Activated CD4-positive, alpha-beta T cell treated with anti-CD3 and anti-CD28 coated beads for 1 hour (primary cell): ENCODE measurements at places on chromosomes 7 and 10.
A peak's percentile ranks its signal among the peaks of the same experiment; 100 is the strongest.

GRCh38 chr7:101668726-101669125, 39.6 kb upstream of the MYL10 start:
- no peak for DNase-seq

- DNase-seq = no peak
Measured at GRCh38 chr7:958221-959200, 4.0 kb upstream of the ADAP1 start.

GRCh38 chr7:68456469-68456868, 1141.8 kb upstream of the AUTS2 start:
- DNase-seq = no peak

GRCh38 chr10:14010769-14011574, 319.8 kb downstream of the FRMD4A start:
- DNase-seq = no peak

- DNase-seq = no peak
Measured at GRCh38 chr10:12583891-12584595, 234.7 kb downstream of the CAMK1D start.

DNA sequence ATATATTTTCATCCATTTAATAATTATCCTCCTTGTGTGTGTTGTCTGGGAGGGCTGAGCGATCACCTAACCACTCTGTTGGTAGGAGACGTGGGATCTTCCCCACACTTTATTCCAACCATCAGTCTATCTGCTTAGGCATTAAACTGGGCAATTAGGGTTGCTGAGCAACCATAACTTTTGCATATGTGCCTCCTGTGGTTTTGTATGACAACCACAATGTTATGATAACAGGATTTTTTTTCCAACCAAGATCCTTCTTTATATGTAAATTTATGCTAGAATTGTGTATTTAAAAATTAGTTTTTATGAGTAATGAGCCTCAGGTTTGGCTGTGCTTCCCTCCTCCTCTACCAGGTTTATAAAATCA, 495.0 kb upstream of the MGMT start:
- DNase-seq = no peak

GRCh38 chr10:102729029-102730026, 14.4 kb upstream of the WBP1L start:
- peak; percentile 30 for DNase-seq

DNA sequence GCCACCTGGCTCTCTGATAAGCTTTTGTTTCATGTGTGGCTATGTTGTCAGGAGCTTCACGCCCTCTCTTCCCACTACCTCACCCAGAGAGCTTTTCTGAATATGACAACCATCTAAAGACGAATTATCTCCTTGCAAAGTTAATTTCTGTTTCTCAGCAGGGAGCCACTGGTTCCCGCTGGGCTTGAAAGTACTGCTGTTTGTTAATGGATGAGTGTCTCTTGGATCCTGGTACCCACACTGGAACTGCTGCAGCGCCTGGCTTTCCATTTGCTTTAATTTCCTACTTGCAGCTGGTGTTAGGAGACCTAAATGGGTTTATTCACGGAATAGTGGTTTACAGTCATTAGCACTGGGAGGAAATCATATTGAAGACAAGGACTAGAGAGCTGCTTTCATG, 267.9 kb upstream of the LRGUK start:
- no peak for DNase-seq

DNA sequence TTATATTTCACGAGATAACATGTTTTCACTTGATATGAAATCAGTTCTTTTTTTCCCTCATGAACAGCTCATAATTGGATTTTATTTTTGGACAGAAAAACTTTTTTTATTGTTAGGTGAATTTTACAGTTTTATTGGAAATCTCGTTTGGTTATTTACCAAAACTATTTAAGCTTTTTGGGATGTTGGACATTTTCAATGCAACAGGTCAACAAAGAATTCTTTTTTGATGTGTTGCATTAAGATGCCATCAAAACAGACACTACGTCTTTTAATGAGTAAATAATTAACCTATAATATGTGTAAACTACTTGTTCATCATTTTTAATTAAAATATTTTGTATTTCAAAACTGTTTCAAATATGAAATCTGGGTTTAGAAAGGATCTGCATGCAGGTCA, 5.3 kb downstream of the KMT2E start:
- DNase-seq = no peak
